Activated CD4-positive, alpha-beta T cell treated with anti-CD3 and anti-CD28 coated beads, Interleukin-2, amount 10 ng/mL, durations not matched to agents 7 days and 5 days (primary cell): ENCODE measurements at places on chromosomes 11 and 22.

- DNase-seq = no peak
Observed at GRCh38 chr11:72349616-72350218, 84.6 kb downstream of the CLPB start.

GRCh38 chr11:96052921-96053651 lies 129.2 kb upstream of the MTMR2 start:
- no peak for DNase-seq

DNA sequence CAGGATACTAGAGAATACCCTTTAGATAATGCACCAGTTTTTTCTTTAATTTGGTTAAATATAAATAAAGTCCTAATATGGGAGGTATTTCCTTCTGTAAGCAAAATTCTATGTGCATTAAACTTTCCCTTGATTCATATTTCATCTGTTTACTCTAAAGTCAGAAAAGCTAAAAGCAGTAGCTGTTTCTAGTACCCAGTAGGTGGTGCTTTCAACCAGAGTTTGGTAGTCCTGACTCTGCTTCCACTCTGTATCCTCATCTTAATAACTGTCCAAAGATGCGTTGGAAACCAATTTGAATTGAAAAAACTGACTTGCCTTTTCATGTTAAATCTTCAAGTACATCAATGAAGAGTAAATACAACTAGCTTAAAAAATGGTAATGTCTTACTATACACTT lies 1065.2 kb downstream of the JRKL start:
- DNase-seq = no peak

- DNase-seq = no peak
Observed at GRCh38 chr22:20677684-20678242, 96.2 kb upstream of the SERPIND1 start.

GRCh38 chr11:4466871-4467442 lies 15.5 kb upstream of the OR52K1 start:
- no peak for DNase-seq

- DNase-seq = no peak
Observed at GRCh38 chr11:76790251-76790650, 7.1 kb downstream of the TSKU start.

- no peak for DNase-seq
Observed at GRCh38 chr11:46404476-46405017, 13.0 kb upstream of the CHRM4 start.

DNA sequence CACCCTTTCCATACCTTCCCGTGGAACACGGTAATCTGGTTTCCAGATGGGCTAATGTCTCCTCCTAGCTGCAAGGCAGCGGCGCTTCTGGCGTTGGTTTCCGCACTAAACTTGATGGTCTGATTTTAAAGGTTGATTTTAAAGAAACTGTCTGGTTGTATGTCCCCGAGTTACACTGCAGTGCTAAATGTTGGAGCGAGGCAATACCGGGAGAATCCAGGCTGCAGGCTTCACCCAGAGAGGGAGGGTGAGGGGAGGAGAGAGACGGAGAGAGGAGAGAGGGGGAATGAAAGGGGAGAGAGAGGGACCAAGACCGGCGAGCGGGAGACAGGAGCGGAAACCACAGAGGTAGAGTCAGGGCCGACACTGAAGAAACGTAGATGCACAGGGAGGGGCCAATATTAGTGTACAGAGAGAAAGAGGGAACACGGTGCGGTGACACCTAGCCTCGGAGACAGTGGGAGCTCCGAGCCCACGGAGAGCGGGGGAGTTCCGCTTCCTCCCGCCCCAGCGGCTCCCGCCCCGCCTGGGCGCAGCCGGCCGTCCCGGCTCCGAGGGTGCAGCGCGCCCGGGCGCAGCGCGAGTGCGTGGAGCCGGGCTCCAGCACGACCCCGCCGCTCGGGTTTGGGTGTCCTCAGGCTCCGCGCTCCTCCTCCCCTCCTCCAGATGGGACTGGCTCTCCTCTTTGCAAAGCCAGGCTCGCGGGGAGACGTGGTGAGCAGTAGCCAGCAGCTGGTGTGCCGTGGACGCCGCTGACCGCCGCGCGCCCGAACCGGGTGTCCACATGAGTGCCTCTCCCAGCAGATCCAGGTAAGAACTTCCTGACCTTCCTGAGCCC lies 71.9 kb upstream of the GRAMD1B start:
- DNase-seq = peak; percentile 57

DNA sequence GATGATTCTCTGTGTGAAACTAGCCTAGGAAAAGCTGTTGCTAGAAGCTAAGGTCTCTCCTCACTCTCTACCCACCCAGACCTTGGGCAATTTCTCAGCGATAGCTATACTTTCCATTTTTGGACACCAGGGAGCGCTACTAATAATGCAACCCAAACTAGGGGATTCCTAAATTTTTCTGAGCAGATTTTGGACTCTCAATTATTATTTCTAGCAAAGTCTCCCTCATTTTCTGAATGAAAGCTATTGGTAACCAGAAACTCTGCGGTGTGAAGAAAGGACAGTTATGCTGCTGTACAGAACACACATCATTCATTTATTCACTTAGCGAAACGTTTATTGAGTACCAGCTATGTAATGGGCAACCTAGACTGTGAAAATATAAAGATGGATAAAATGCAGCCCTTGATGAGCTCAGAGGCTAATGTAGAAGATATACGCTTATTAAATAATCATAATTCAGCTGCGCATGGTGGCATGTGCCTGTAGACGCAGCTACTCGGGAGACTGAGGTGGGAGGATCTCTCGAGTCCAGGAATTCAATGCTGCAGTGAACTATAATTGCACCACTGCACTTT lies 6.1 kb upstream of the STIM1 start:
- DNase-seq = peak; percentile 65

- no peak for DNase-seq
Observed at GRCh38 chr22:20228055-20228938, 39.8 kb downstream of the RTN4R start.

- no peak for DNase-seq
Observed at GRCh38 chr11:78019808-78020207, 3.3 kb downstream of the KCTD14 start.

DNA sequence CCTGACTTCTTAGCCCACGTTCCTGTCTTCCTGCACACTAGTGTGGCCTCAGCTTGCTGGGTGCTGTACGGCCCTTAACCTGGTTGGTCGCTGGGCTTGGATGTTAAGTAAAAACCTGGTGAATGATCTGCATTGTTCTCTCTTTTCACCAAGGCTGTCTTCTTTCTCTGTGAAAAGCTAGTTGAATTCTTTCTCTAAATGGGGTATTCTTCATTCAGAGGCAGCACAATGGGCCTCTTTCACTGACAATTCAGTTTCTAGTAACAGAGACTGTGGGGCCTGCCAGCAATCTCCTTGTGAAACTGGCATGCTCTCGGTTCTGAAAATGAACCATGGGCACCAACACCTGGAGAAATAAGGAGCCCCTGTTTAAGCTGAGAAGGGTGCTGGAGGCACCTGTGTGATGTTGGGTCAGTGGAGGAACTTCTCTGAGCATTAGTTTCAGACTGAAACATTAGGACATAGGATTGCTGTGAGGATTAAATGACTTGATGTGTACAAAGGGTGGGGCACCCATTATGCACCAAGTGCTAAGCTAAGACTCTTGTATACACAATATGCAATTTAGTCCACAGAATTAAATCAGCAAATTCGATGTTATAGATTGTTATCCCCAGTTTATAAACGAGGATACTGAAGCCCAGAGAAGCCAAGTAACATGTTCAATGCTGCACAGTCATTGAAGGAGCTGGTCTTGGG lies 33.1 kb upstream of the ELF5 start:
- DNase-seq = no peak

DNA sequence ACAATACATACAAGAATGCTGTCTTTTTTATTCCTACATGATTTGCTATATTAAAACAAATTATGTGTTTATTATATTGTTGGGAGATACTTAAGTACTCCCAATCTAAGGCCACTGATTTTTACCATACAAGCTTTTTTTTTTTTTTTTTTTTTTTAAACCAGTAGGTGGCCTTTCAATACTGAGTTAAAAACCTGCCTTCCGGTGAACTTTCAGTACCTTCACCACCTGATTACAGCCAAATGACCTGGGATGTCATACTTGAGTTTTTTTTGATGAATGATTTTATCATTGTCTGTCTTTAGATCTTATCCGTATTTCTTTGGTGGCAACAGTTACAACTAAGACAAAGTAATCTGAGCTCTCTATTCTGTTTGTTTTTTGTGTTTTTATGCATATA lies 94.0 kb upstream of the FOLH1 start:
- no peak for DNase-seq

DNA sequence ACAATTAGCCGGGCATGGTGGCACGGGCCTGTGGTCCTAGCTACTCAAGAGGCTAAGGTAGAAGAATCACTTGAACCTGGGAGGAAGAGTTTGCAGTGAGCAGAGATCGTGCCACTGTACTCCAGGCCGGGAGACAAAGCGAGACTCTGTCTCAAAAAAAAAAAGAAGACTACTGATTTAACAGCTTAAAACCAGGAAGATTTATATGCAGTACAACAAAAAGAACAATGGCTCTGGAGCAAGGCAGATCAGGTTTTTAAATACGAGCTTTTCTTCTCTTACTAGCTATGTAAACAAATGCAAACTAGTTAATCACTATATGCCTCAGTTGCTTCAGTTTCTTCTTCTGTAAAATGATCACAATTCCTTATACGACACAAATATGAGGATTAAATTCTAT lies 6.9 kb downstream of the FAM168A start:
- DNase-seq = no peak

DNA sequence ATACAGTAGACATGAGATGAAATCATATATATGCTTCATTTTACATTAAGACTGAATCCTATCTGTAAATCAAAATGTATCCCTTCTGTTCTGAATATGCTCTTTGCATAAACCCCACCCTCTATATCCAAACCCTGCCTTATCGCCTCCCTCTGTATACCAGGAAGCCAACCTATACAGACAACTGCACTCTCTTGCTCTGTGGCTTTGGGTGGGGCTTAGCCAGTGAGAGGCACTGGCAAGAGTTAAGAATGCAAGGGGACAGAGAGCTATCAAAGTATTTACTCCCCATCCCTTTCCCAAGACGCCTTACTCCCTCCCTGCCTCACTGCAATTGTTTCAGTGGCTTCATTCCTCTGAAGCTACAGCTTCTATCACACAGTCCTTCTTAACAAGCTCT lies 309.8 kb downstream of the TTC28 start:
- DNase-seq = peak; percentile 56

GRCh38 chr11:44788536-44789261 lies 61.9 kb downstream of the TSPAN18 start:
- no peak for DNase-seq

- no peak for DNase-seq
Observed at GRCh38 chr11:69199583-69200315, 44.0 kb downstream of the SMIM38 start.

DNA sequence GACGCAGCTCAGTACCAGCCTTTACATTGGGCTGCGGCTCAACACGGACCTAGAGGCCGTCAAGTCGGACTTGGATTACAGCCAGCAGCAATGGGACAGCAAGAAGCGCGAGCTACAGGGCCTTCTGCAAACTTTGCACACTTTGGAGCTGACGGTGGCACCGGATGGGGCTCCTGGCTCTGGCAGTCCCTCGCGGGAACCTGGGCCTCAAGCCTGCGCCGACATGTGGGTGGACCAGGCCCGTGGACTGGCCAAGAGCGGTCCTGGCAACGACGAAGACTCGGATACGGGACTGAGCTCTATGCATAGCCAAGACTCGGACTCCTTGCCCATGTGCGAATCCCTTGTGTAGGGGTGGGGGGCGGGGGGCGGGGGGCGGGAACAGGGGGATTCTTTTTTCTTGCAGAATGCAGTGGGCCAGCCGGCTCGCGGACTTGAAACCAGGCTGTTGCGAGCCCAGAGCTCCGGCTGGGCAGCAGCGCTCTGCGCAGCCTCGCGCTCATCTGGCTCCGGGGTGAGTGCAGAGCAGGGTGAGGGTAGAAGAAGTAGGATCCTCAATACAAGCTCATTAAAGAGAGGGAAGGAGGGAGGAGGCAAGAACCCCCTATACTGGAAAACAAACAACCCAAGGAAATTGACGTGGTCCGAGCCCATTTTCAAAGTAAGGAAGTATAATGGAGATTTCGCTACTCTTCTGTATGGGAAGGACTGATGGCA lies 1.8 kb downstream of the RASSF10 start:
- no peak for DNase-seq

DNA sequence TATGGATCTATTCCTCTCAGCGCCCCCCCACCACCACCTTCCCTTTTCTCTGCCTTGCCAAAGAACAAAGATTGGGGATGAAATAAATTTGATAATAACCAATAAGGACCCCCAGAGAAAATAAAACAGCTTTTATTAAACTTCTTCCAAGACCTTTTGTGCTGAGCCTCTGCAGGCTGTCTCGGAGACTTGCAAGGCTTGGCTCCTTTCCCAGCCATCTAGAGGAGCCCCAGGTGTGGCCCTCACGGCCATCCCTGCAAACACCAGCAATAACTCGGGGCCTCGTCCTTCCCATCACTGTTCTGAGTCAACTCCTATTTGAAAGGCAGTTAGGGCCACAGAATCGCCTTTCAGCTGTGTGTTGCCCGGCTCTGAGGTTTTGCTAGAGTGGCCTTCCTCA lies 51.2 kb upstream of the LMO1 start:
- DNase-seq = no peak

DNA sequence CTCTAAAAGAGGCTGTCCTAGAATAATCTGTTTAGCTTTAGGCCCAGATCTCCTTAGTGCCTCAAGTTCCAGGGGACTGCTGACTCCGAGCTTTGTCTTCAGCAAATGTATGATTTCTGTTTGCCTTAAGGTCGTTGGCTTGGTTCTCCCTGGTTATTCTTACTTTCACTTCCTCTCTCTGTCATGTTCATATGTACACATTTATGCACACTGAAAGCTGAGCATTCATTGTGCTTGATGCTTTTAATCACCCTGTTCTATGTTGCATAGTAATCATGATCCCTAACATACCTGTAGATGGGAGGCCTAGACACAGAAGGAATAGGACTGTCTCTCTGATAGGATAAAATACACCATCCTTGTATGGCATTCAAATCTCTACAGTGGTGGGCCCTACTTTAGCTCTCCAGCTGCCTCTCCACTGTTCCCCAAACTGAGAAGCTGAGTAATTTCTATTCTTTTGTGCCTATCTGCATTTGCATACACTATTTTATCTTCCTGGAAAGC lies 7.2 kb downstream of the PPFIBP2 start:
- DNase-seq = no peak

GRCh38 chr11:66311470-66311964 lies 5.3 kb downstream of the CD248 start:
- no peak for DNase-seq

DNA sequence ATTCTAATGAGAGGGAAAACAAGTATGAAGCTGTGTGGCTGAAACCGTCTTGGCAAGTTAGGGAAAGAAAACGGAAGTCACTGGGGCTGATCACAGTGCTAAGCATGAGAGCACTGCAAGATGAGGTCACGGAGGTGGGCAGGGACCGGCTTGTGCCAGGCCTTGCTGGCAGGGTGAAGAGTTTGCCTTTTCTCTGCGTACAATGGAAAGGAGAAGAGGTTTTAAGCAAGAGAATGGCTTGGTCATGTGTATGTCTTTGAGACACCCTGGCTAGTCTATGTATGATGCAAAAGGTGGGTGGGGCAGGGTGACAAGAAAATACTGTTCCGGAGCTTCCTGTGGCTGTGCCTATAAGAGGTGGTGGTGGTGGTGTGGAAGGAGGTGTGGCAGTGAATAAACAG lies 567.9 kb downstream of the NTM start:
- DNase-seq = no peak
